ENCODE measurements at places on chromosomes 2 and 18. TPM values are rescaled to one million over a fixed set of nuclear protein-coding genes. Genes with fewer than 3 reads are reported as not detected.

Gene LIMS1
- 52.9 TPM for polyA plus RNA-seq

Gene PTPRM
- polyA plus RNA-seq, result 64.2 TPM

Gene ARHGEF33
- 1.8 TPM for polyA plus RNA-seq

Gene ACTR3
- 107 TPM for polyA plus RNA-seq

Gene MARCHF4
- polyA plus RNA-seq, result 0.09 TPM

DNA sequence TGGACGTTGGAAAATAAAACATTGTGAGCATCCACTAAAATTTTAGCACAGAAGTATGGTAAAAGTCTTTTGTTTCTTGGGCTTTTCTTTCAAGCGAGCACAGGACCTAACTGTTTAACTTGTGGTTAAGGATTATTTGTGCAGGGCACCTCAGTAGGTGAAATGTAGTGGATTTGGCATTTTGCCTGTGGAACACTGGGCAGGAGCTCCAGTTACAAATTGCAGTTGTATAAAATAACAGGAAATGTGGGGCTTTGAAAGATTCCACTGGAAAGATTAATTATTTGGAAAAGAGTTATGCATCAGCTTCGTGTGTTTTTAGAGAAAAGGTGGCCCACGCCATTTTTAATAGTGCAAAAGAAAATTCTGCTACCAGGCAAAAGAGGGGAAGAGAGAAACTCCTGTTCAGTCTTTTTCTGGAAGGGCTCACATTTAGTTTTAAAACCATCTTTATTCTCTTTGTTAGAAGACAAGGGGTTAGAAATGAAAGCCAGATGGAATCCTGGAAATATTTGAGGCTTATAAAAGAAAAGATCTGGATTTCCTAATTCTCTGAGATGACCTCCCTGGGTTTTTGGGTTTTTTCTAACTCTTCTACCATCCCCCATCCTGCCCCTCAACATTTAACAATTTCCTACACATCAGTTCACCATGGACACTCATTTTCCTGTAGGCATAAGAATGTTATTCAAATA lies 144.3 kb upstream of the SERTAD2 start:
- DNase-seq, result no peak

DNA sequence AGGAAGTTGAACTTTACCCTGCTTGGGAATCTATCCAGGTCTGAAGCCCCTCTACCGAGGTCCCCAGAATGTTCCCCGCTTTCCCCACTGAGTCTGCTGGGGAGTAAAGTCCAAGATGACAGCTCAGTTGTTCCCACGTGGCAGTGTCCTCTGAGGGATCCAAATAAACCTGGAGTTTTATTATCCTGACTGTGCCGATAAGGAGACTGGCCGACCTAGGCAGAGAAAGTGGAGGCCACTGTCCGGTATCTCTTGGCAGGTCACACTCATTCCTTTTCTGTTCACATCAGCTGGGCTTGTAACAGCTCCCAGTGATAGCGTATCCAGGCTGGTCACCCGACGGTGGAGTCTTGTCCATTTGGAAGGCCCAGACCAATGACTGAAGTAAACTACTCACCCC lies 27.5 kb upstream of the C18orf32 start:
- DNase-seq, result no peak

- no peak for DNase-seq
Measured at GRCh38 chr2:123696799-123697410, 328.2 kb upstream of the CNTNAP5 start.

- peak; percentile 80 for DNase-seq
Measured at GRCh38 chr2:224101820-224102630, 62.9 kb upstream of the SERPINE2 start.

DNA sequence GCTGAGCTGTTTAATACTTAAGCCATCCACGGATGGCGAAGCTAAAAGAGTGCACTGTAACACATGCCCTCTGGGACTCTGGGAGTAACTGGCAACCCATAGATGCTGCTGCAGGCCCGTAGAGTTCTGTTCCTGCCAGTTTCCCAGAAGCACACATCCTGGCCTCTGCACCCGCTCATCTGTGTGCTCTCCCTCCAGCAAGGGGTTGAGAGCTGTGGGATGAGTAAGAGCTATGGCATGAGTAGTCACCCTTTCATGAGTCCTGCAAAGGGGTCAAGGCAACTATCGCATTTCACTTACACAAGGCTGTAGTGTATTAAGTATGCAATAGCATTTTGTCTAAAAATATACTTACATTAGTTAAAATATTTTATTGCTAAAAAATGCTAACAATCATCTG lies 1341.8 kb upstream of the NXPH2 start:
- DNase-seq, result no peak
